ENCODE measurements at places on chromosomes 11 and 22.

DNA sequence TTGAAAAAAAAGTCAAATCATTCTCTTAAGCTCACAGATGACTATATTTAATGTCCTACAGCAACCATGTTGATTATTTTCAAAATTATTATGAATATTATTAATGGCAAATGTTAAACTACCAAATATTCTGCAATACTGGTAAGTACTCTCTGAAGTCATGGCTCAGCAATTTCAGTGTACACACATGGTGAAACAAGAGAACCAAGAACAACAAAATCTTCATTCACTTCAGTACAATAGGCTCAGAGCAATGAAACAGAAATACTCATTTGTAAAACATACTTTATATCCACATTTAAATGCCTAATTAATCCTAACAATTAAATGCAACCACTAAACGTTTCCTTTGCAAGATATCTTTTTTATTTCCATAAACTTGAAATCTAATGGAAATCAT lies 347.2 kb downstream of the TTC28 start:
- DNase-seq: no peak

DNA sequence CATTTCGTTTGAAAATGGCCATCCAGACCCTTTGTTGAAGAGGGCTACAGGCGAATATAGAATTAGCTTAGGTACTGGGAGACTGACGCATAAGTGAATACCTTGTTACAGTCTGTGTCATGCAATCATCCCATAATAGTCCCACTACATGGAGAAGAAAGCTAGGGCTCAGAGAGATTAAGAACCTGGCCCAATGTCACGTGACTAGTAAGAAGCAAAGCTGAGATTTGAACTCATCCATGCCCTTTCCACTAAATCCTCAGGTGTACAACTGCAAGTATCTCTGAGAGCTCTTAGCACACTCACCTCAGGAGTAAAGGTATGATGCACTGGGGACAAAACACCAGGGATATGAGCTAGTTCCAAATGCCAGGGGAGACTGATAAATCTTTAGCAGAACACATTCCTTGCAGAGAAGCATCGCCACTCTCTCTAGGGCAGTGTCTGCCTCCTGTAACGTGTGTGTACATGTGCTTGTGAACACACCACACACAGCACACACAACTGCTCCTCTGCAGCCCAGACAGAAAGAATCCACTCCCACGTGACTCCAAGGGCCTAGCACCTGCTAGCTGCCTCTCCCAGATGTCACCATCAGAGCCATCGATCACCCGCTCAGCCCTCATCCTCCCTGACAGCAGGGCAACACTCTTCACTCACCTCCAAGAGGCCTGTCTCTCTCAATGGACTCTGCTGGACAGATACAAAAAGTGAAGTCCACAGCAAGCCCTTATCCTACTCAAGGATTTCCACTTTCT lies 402.8 kb downstream of the NXPE2 start:
- DNase-seq: no peak

DNA sequence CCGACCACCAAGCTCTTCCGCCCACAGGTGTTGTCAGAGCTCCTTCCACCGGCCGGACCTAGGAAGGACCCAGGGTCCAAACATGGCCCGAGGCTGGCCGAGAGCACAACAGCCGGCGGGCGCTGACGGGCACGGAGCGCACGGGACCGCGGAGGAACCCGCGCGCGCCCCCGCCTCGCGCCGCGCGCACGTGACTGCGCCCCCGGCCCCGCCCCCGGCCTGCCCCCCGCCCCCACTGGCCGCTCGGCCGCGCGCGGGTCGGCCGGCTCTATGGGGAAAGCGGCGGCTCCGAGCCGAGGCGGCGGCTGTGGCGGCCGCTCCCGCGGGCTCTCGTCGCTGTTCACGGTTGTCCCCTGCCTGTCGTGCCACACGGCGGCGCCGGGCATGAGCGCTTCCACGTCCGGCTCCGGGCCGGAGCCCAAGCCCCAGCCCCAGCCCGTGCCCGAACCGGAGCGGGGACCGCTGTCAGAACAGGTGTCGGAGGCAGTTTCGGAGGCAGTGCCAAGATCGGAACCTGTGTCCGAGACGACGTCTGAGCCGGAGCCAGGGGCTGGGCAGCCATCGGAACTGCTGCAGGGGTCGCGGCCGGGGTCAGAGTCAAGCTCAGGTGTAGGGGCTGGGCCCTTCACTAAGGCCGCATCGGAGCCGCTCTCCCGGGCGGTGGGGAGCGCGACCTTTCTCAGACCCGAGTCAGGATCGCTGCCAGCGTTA lies at the start of gene OSBP2:
Gene OSBP2 (plus strand): TSS at position 235 of the 711 bp plus-strand sequence. CDS start 36 bp downstream, at position 271.
- DNase-seq: peak; percentile 23

DNA sequence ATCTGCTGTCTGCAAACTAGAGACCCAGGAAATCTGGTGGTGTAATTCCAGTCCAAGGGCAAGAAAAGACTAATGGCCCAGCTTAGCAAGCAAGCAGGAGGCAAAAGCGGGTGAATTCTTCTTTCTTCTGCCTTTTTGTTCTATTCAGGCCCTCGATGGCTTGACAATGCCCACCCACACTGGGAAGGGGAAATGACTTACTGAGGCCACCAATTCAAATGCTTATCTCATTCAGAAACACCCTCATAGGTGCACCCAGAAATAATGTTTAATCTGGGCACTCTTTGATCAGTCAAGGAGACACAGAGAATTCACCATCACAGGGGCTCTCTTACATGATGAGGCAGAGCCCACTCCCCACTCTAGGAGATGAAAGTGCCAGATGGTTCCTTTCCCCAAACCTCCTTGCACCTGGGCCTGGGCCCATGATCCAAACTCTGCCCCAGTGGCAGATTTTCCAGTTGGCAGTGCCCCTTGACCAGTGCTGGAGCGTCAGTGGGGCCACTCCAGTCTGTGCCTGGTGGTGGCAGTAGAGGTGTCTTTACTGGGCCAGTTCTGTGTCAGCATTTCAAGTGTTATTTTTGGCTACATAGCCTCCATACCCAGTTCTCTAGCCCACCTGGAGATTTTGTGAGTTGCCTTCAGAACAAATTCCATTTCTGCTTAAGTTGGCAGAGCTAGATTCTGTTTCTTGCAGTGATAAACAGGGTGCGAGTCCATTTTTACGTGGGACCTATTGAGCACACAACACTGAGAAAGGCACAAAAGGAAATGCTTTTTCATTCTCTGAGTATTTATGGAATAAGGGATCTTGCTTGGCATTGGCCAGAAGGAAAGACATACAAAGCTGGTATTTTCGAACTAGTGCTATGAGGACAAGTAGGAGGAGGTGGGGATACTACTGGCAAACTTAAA lies 7.5 kb downstream of the ELMOD1 start:
- DNase-seq: no peak

DNA sequence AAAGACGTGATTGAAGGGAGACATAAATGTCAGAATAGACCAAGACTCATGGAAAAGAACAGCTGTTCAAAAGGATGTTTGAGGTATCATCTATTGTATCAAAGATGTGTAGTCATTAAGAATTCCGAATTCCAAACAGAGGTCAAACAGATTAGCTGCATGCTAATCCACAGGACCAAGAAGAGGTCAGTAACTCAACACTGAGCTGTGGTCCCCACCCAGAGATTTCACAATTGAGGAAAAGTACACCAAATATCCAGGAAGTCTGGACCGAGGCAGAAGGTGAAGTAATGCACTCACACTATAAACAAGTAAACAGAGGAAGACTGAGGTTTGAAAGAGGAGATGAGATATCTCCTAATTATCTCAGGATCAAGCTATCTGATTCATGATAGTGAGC lies 29.6 kb upstream of the OR5P2 start:
- DNase-seq: no peak

GRCh38 chr22:39090426-39091064 lies 6.5 kb upstream of the APOBEC3H start:
- no peak for DNase-seq

GRCh38 chr11:122304973-122305372 lies 189.0 kb upstream of the BLID start:
- no peak for DNase-seq

DNA sequence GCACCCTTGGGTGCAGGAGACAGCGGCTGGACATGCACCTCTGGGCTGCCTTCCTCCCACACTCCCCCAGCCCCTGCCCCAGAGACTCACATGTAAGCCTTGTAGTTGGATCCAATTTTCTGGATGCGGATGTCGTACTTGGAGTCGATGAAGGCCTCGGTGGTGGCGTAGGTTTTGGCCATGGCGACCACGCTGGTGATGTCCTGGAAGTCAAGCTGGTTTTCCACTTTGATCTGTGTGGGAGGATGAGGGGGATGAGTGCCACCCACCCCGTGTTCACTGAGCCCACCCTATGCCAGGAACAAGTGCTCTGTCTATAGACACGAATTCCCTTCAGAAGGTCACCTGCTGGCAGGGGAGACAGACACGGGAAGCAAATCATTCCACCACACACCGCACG lies 66.9 kb downstream of the FBXO7 start:
- no peak for DNase-seq

- no peak for DNase-seq
These were observed 11.4 kb upstream of the ADSL start for GRCh38 chr22:40334899-40335298.

GRCh38 chr11:32438866-32439489 lies 3.6 kb upstream of the WT1 start:
- DNase-seq: no peak

- DNase-seq: no peak
These were observed 24.4 kb upstream of the HSPA8 start for GRCh38 chr11:123086305-123086704.

GRCh38 chr11:21481255-21481654 lies 711.6 kb upstream of the ANO5 start:
- no peak for DNase-seq

DNA sequence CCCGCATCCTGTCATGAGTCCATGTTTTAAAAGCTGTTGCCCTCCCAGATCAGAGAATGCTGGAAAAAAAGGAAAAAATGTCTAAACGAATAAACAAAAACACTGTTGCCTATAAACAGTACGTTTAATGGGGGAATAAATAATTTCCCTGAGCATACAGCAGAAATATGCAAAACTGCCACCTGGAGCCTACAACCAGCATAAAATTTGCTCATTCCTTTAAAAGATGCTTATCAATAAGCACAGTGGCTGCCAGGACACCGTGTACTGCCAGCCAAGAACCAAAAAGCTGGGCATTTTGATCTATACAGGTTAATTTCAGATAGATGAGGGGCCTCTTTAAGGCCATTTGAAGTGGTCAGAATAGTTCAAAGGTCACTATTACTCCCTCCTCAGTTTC lies 5.7 kb upstream of the CPT1A start:
- DNase-seq: no peak

- DNase-seq: no peak
These were observed 110.2 kb downstream of the RBFOX2 start for GRCh38 chr22:35918456-35918855.

- no peak for DNase-seq
These were observed 3.2 kb upstream of the KRTAP5-10 start for GRCh38 chr11:71562120-71562519.

- no peak for DNase-seq
These were observed 35.4 kb upstream of the LMO1 start for GRCh38 chr11:8298801-8299786.

- no peak for DNase-seq
These were observed 3.6 kb downstream of the MED15 start for GRCh38 chr22:20510811-20511577.

DNA sequence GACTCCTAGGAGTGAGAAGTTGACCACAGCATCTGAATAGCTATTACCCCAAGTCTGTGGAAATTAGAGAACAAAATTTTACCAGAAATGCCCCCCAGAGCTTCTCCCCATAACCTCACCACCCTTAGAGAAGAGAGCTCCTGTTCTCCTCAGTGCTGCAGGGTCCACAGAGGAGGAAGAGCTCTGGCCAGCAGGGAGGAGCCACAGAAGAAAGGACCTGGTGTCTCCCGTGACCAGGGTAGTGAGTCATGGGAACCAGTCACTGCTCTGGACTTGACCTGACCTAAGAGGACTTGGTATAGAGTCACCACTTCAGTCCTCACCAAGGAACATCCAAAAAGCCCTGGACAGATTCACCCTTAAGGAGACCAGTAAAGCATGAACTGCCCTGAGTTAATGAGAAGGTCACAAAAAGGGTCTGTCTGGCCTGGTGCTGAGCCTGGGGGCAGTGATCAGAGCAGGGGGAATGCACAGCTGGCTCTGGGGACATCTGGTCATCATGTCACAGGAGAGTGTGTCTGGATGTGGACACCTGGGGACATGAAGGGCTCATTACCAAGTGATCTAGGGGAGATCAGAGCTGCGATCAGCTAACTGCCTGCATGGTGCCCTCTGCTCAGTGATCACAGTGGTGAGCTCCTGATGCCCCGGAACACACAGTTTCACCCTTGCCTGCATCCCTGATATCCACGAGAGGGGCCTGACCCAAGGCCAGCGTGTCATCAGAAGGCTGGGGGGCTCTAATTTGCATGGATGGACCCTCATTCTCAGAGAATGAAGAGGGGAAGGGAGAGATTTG lies 103.3 kb upstream of the TOP3B start:
- no peak for DNase-seq

- peak; percentile 90 for DNase-seq
These were observed 16.5 kb upstream of the PRR5 start for GRCh38 chr22:44685384-44686056.

DNA sequence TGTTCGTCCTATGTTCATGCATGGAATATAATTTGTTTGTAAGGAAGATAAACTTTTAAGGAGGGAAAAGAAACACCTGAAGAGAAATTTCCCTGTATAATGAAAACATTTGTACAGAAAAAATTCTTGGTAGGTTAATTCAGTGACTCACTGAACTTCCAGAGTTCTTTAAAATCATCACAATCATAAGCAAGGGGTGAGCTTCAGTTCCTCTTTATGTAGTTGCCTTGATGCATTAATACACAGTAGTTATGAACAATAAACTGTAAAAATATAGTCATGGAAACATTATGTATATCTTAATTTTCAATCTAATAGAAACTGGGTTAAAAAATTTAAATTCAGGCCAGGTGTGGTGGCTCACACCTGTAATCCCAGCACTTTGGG lies 1.1 kb upstream of the C11orf65 start:
- no peak for DNase-seq

DNA sequence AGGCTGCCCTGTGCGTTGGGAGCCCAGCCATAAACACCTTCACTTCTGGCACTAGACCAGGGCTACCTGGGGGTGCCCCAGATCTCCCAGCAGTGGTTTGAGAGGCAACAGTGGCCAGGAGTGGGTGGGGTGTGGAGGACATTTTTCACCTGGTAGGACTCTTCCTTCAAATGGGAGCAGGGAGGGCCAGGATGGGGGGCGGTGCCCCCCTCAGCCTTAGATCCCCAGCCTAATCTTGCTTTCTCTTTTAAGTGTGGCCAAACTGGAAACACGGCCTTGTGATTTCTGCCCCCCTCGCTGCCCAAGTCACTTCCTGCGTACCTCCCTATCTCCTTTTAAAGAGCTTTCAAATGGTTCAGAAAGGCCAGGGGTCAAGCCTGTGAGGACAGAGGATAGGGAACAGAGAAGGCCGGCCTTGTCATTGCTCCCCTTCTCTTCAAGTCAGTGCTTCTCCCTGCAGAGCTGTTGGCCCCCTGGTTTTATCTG lies 800 bp downstream of the KCNJ5 start:
- no peak for DNase-seq
